Adrenal gland (tissue), 19 donors: ENCODE measurements at places on chromosomes 2 and 18. TPM values are rescaled to one million over a fixed set of nuclear protein-coding genes. Genes with fewer than 3 reads are reported as not detected.

The GALNT3 gene
- 0.90 TPM for total RNA-seq

The DSG4 gene
- total RNA-seq: not detected

The CD207 gene
- not detected for total RNA-seq

The EXOC6B gene
- 50.1 TPM for total RNA-seq

The SNRNP200 gene
- total RNA-seq: 69.3 TPM

The FOXD4L1 gene
- 0.11 TPM for total RNA-seq

The IKZF2 gene
- total RNA-seq: 9.6 TPM
